IMR-90 (cell line): ENCODE measurements at places on chromosomes 5 and 9. TPM values are rescaled to one million over a fixed set of nuclear protein-coding genes. Genes with fewer than 3 reads are reported as not detected.
A peak's percentile ranks its signal among the peaks of the same experiment; 100 is the strongest.

FGF1 gene
- total RNA-seq = 7.7 and 8.1 TPM in 2 replicates

CCNI2 gene
- total RNA-seq = not detected in 2 replicates

SPINK1 gene
- total RNA-seq = not detected in 2 replicates

BRINP1 gene
- total RNA-seq = under 0.01 TPM in 1 of 2 replicates, not detected in the other

GRCh38 chr5:149452007-149452664, 73.0 kb upstream of the IL17B start:
- peaks cover 50% of the 10 kb centered on the region for H3K4me1 ChIP-seq
- peak overlapping the region; percentile 99 for H3K27ac ChIP-seq
- H3K27me3 ChIP-seq = no peaks in the 10 kb centered on the region
- H3K36me3 ChIP-seq = no peaks in the 10 kb centered on the region

GRCh38 chr9:27474305-27474704, 49.8 kb upstream of the IFNK start:
- H3K27me3 ChIP-seq = no peaks in the 10 kb centered on the region
- DNase-seq = no peak
- H3K4me1 ChIP-seq = no peaks in the 10 kb centered on the region
- no peak overlapping the region for H3K4me3 ChIP-seq
- no peaks in the 10 kb centered on the region for H3K36me3 ChIP-seq
- no peak overlapping the region for H3K27ac ChIP-seq

GRCh38 chr9:134502266-134502791, 139.3 kb upstream of the COL5A1 start:
- H3K27me3 ChIP-seq = no peaks in the 10 kb centered on the region
- H3K36me3 ChIP-seq = no peaks in the 10 kb centered on the region
- H3K4me3 ChIP-seq = no peak overlapping the region
- peak overlapping the region; percentile 92 for H3K27ac ChIP-seq
- peaks cover 18% of the 10 kb centered on the region for H3K4me1 ChIP-seq
- DNase-seq = no peak

DNA sequence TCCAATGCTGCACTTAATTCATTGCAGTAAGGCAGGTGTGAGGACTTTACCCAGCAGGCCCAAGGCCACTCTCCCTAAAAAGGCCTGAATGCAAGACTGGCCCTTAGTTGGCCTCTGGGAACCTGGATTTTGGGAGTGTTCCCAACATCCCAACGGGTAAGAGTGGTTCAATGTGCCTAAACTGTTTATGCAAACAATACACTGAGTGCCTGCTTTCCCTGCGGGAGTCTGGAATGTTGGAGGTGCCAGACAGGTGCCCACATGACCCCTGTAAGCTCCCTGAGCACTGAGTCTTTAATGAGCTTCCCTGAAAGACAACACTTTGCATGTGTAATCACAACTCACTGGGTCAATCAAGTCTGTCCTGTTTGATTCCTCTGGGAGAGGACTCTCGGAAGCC, 37.4 kb downstream of the NSUN2 start:
- no peak overlapping the region for H3K4me3 ChIP-seq
- H3K27me3 ChIP-seq = no peaks in the 10 kb centered on the region

DNA sequence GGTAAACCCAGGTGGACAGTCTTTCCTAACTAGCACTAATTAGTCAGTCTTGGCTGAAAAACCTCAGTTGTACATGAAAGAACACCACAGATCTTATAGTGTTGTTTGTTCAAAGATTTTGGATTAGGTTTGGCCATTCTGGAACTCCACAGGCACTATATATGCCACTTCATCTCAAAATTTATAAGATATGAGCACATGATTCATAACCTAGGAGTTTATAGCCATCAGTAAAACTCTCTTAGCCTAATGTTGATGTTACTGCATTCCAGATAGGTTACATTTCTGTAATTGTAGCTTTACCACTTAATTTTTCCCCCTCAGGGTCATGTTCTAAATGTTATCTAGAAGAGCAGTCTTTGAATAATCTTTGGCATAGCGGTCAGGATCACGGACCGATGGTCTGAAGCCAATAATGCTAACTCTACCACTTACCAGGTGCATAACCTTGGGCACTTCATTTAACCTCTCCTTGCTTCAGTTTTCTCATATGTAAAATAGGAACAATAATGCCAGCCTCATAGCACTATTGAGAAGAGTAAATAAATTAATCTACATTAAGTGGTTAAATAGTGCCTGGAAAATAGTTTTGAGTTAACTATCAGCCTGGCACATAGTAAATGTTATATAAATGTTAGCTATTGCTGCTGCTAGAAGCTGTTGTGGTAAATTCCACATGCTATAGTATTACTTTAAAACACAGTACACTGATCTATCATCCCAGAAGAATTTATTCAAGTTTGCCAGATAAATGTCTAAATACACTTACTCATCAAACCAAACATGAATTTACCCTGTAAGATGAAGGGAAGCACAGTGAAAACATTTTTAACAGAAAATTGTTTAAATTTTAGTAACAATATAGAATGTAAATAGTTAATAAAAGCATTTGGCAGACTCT, 743.9 kb downstream of the NR2F1-AS1 start:
- peaks cover 9% of the 10 kb centered on the region for H3K4me1 ChIP-seq
- peak overlapping the region; percentile 88 for H3K27ac ChIP-seq
- H3K4me3 ChIP-seq = no peak overlapping the region
- no peaks in the 10 kb centered on the region for H3K36me3 ChIP-seq
- H3K27me3 ChIP-seq = no peaks in the 10 kb centered on the region
- peak; percentile 81 for DNase-seq

GRCh38 chr9:3177146-3177761, 333.4 kb upstream of the PUM3 start:
- peaks cover 25% of the 10 kb centered on the region for H3K27me3 ChIP-seq
- H3K36me3 ChIP-seq = no peaks in the 10 kb centered on the region
- H3K4me3 ChIP-seq = no peak overlapping the region
- no peak for DNase-seq
